ENCODE measurements at places on chromosomes 13 and 19. TPM values are rescaled to one million over a fixed set of nuclear protein-coding genes. Genes with fewer than 3 reads are reported as not detected.

Gene KIR2DL1
- not detected for total RNA-seq

Gene CGB3
- total RNA-seq, result not detected

Gene CRTC1
- 3.2 TPM for total RNA-seq

Gene CYP2S1
- 2.5 TPM for total RNA-seq

DNA sequence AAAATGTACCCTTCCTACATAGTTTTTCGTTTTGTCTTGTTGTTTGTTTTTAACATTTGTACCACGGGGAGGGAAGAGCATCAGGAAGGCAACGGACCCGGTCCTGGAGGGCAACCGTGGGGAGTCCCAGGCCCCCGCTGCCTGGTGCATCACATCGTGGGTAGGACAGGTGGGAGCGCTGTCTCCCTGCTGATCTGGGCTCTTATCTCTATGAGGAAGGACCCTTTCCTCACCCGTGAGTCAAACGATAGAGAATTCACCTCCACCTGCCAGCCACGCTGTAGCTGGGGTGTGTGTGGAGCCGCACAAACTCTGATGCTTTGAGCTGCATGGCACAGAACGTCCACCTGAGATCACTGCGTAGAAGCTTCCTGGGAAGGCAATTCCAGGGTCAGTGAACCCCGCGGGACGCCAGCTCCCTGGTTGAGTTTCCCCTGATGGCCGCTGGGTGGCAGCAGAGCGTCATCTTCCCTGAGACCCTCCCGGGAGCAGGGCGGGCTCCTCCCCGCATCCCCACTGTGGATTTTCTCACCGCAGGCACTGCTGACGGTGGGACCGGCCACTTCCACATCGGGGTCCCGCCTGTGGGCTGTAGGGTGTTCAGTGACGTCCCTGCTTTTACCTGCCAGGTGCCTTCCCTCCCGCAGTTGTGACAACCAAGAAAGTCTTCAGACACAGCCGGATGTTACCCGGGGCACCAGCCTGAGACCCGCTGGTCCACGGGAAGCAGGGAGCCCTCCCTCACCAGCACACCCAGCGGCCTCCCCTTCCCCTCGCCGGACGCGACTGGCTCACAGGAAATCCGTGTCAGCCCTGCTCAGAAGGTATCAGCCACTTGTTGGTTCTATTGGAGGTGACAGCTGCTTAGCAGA lies 54.7 kb downstream of the ZNF787 start:
- DNase-seq, result no peak

DNA sequence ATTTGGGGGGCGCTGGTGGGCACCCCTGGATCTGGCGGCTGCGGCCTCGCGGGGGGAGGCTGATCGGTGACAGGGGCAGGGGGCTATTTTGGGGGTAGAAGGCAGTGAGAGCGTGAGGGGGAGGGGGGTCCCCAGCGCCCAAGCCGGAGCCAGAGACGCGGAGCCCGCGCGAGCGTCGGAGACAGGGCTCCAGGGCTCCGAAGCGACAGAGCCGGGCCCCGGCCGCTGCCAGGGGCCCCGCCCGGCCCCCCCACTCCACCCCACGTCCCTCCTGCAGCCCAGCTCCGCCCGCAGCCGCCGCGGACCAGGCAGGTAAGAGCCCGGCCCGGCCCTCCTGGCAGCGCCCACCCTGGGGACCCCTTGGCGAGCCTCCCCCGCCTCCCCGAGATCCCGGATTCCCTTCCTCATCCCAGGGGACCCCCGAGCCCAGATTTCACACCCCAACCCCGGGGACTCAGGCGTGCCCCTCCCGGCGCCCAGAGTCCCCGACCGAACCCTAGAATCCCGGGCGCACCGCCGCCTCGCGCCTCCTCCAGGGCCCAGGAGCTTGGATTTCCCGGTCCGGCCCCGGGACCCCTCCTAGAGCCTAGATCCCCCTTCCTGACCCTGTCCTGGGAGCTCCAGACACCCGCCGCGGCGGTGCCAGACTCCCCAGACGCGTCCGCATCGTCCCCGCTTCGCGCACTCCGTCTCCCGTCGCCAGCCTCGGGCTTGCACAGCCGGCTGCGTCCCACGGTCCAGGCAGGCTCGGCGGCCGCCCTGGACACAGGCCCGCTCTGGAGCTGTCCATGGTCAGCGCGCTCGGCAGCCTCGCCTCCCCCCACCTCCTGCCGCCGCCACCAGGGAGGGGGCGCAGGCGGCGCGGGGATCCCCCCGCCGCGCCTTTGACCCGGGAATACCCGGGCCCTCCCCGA lies at the start of gene PPFIA3:
PPFIA3 (plus strand) TSS at position 134 of the 914 bp plus-strand sequence. CDS start 8,330 bp downstream, outside the sequence.
- DNase-seq, result no peak

GRCh38 chr19:1038978-1039645 lies 795 bp upstream of the ABCA7 start:
- DNase-seq, result no peak

Data from skin of body (tissue), 3 donors.